Right ventricle myocardium superior (tissue), 1 donor: ENCODE measurements at places on chromosomes 1 and 21.

- DNase-seq = no peak
Observed at GRCh38 chr1:167258858-167259257, 38.2 kb downstream of the POU2F1 start.

- peak; percentile 63 for DNase-seq
Observed at GRCh38 chr1:155184835-155185782, 11.5 kb downstream of the TRIM46 start.

GRCh38 chr1:32204943-32205361 is 519 bp upstream of the IQCC start:
- DNase-seq = peak; percentile 39

- DNase-seq = no peak
Observed at GRCh38 chr1:40736085-40736531, 44.6 kb downstream of the NFYC start.

DNA sequence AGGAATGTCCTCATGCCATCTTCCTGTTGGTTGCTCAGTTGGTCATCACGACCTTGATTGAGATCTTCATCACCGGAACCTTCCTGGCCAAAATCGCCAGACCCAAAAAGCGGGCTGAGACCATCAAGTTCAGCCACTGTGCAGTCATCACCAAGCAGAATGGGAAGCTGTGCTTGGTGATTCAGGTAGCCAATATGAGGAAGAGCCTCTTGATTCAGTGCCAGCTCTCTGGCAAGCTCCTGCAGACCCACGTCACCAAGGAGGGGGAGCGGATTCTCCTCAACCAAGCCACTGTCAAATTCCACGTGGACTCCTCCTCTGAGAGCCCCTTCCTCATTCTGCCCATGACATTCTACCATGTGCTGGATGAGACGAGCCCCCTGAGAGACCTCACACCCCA is 42.9 kb downstream of the KCNJ15 start:
- no peak for DNase-seq

GRCh38 chr21:37863842-37864241 is 52.4 kb downstream of the KCNJ6 start:
- no peak for DNase-seq

GRCh38 chr1:85146972-85147359 is 53.9 kb downstream of the SYDE2 start:
- DNase-seq = no peak

DNA sequence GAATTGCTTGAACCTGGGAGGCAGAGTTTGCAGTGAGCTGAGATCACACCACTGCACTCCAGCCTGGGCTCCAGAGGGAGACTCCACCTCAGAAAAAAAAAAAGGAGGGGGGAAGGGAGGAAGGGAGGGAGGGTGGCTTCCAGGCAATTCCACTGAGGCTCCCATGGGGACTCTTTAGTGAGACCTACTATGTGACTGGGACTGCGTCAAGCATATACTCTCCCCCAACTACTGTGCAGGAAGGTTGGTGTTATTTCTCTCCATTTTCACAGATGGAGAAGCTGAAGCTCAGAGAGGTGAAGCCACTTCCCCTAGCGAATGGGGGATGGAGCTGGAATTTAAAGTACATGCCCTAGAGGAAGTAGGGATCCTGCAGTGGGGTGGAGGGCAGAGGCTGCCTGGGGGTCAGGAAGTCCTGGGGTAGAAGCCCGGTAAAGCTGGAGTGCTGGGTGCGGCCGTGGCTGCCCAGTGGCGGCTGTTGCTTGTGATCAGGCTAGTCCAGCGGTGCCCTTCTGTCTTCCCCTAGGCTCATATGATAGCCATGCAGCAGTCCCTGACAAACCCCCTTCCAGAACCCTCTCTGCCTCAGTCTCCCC is 40.3 kb downstream of the RAP1GAP start:
- DNase-seq = no peak

GRCh38 chr1:173017792-173018191 is 32.9 kb downstream of the TNFSF18 start:
- no peak for DNase-seq

DNA sequence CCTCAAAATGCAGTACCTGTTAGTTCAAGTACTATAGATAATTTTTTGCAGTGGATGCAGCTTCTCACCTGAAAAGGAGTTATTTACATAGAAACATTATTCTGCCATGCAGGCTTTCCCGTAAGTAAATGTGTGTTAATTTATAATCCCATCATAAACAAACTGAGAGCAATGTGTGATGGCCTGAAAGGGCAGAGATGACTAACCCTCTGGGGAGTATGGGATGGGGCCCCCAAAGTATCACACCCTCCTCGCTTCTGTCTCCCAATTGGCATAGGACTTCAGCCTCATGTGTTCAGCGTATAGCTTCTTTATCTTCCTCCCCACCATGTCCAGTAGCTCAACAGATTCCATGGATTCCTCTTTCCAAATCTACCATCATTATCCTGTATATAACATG is 7.6 kb downstream of the HMGCL start:
- DNase-seq = no peak

DNA sequence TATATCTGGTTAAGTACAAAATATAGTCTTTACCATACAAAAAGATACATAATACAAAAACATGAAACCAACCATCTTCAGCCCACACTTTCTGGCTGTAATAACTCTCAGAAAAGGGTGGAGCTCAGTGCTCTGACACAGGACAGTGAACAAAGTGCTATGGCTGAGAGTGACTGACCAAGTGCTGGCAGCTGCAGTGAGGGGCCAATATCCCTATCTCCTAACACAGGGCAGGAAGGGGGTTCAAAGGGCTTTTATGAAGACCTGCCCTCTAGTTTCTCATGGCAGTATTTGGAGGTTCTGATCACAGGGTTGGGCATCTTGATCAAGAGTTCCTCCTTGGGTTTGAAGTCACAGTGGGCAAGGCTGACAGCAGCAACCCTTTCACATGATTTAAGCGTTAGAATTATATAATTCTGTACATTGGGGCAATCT is 3.9 kb downstream of the TXNIP start:
- DNase-seq = no peak

DNA sequence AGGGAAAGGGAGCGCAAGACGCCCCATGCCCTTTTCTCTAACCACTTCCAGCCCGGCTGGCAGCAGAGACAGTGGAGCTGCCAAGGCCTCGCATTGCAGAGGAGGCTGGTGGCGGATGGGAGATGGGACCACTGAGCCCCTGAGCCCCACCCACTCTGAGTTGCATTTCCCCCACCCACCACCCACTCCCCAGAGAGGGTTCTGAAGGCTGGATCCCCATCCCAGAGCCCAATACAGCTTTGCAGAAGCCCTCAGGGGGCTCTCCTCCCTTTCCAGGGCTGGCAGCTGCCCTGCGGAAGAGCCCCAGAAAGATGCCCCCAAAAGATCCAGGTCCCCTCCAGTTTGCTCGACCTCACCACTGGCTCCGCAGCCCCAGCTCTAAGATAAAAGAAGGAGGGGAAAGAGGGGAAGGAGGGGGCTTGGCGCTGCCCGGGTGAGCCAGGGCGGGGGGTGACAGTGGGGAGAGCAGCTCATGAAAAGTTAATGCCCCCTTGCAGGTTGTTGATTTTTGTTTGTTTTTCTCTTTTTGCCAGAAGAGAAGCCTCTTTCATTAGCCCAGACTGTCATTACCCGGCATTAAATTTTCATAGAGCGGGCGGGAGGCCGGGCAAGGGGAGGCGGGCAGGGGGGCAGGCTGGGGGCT is 38.4 kb upstream of the CASZ1 start:
- DNase-seq = no peak

DNA sequence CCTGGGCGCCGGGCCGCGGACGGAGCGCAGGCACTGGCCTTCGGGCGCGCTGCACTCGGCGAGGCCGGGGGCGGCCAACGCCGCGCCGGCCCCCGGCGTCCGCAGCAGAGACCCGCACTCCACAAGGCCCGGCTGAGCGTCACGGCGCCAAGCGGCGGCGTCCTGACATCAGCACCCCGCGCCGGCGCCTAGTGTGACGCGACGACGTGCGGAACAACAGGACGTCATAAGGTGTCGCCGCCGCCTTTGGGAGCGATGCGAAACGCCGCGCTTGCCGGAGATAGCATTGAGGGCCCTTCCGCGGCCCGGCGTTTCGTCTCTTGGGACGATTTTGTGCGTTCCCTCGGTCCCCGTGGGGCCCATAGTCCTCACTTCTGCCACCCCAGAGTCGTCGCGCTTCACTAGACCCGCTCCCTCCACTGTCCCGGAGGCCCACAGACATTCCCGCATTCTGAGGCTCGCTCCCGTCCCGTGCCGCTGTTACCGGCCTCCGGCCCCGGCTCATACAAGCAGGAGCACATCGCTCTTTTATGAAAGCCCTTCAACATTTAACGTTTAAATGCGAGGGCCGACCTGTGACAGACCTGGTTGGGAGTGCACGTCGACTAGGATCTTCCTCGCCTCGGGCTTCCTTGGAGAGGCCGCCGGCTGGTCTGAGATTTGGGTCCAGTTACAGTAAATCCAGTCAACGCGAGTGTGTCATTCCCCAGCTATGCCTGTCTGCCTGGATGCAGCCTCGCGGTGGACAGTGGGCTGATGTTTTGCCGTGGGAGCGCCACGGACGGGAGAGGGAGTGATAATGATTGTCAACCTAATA is at the start of gene SSU72:
Gene SSU72, minus strand, starts transcription at position 143 of the 817 bp plus-strand sequence. CDS start 306 bp downstream, outside the sequence.
- DNase-seq = peak; percentile 97

DNA sequence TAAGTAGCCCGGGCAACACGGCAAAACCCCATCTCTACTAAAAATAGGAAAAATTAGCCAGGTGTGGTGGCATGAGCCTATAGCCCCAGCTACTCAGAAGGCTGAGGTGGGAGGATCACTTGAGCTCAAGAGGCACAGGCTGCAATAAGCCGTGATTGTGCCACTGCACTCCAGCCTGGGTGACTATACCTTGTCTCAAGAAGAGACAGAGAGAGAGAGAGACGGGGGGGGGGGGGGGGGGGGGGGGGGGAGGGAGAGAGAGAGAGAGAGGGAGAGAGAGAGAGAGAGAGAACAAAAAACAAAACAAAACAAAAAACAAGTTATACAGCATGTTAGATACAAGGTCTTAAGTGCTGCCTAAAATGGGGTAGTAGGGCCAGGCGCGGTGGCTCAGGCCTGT is 77.8 kb upstream of the ZNF281 start:
- no peak for DNase-seq

- DNase-seq = peak; percentile 55
Observed at GRCh38 chr1:201022820-201023516, 546 bp downstream of the KIF21B start.

GRCh38 chr1:1763657-1764621 is 14.3 kb downstream of the NADK start:
- peak; percentile 87 for DNase-seq

DNA sequence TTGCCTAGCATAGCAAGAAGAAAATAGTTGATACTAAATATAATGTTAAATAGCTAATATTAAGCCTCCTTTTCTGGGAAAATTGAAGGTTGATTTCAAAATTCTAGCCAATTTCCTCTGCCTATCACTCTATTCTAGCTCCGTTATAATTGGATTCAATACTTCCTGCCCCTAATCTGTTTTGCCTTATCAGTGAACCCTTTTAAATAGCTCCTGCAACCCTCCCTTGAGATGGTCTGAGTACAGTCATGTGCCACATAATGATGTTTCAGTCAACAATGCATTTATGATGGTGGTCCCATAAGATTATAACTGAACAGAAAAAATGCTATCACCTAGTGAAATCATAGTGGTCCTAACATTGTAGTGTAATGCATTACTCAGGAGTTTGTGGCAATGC is 79.7 kb upstream of the PBX1 start:
- no peak for DNase-seq

- no peak for DNase-seq
Observed at GRCh38 chr1:44693159-44693558, 18.6 kb downstream of the ARMH1 start.

GRCh38 chr21:44255511-44255981 is 6.2 kb downstream of the DNMT3L start:
- peak; percentile 35 for DNase-seq

GRCh38 chr1:54016343-54017282 is 1.4 kb downstream of the LDLRAD1 start:
- no peak for DNase-seq

DNA sequence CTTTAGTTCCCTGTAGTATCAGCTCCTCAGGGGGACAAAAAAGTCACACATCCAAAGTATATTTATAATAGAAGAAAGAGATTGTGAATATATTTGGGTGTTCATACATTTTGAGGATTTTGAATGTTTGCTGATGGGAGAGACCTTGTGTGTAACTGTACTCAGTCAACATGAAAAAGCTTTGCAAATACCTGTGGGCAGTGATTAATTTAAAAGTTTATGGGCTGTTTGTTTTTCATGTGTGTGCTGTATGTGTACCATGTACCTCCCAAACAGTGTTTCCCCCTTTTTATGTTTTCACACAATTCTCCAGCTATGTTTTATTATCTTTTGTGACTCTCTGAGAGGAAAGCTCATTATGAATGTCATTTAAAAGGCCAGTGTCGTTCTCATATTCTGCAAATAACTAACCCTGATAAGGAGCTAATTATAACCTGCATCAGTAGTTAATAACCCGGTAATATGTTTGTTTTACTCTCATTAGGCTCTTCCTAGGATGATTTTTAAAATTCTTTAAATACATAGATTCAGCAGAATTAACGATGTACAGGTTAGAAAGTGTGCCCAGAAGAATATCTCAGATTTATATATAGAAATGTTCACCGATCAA is 271.5 kb downstream of the NFIA start:
- no peak for DNase-seq

DNA sequence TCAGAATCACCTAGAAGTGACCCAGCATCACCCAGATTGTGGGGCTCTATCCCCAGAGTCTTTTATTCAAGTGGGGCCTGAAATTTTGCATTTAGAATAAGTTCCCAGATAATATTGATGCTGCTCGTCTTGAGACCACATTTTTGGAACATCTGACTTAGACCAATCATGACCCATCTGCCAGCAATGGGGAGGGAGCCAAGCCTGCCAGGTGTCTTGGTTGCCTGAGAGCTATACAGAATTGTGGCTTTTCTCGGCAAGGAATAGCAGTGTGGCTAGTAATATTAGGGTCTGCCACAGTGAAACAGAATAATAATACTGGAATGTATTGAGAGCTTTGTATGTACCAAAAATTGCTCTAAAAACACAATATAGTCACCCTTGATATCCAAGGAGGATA is 31.1 kb upstream of the RGS8 start:
- no peak for DNase-seq

- no peak for DNase-seq
Observed at GRCh38 chr1:243946946-243947345, 96.9 kb upstream of the AKT3 start.

DNA sequence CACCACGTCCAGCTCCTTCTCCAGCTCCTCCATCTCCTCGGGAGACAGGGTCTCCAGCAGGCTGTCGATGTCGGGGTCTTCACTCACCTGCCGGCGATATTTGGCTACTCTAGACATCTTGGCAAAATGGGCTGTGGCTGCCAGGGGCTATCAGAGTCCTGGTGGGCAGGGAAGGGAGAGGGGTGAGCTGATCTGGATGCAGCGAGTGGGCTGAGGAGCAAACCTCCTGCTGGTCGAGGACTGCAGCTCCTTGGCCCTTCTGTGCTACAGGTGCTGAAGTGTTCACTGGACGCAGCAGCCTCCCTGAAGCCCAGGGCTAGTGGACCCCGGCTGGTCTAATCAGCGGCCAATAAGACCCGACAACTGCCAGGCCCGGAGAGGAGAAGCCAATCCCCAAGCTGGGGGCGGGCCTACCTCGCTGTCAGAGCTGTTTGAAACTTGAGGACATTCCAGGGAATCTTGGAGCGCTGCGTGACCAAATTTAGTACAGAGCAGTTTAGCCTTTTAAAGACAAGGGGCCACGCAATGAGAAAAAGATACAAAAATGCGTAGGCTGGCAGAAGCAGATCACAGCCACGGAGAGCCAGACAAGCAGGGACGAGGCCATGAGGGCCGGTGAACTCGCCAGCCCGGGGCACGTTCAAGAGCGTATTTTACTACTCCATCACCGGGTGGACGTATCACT is at the start of gene LMOD1:
Gene LMOD1, minus strand, starts transcription at position 325 of the 685 bp plus-strand sequence. Its CDS starts 208 bp downstream, at position 117.
- peak; percentile 90 for DNase-seq

GRCh38 chr1:147547065-147547464 is 5.8 kb downstream of the BCL9 start:
- DNase-seq = no peak

GRCh38 chr1:40898431-40898901 is 36.3 kb upstream of the CITED4 start:
- DNase-seq = no peak
